ENCODE measurements at places on chromosomes 5 and 9. TPM values are rescaled to one million over a fixed set of nuclear protein-coding genes. Genes with fewer than 3 reads are reported as not detected.

Gene EPB41L4A
- 18.3 TPM for total RNA-seq

Gene PRR16
- not detected for total RNA-seq

Gene CDH10
- total RNA-seq = 0.07 TPM

Gene MCIDAS
- total RNA-seq = 0.13 TPM

Gene PMPCA
- total RNA-seq = 63.0 TPM

Gene CD72
- total RNA-seq = 0.07 TPM

Gene ENG
- total RNA-seq = 46.5 TPM

Gene FAM163B
- not detected for total RNA-seq

Gene MAN2A1
- 85.7 TPM for total RNA-seq

Gene SLC6A19
- not detected for total RNA-seq

Gene FAM81B
- total RNA-seq = 0.20 TPM

Gene PCDHB5
- 0.53 TPM for total RNA-seq

Gene ANGPTL2
- 17.8 TPM for total RNA-seq

Gene CMBL
- total RNA-seq = 6.1 TPM

Gene IL33
- total RNA-seq = 16.6 TPM

Gene NR2F1
- total RNA-seq = 32.4 TPM

Gene TTC1
- 46.2 TPM for total RNA-seq

Gene CLIC3
- 0.33 TPM for total RNA-seq

Gene ARSK
- 7.5 TPM for total RNA-seq

Gene KCNN2
- total RNA-seq = 0.25 TPM

Gene ANKDD1B
- total RNA-seq = 0.20 TPM

All from pulmonary artery endothelial cell (primary cell).